ENCODE measurements at places on chromosomes 1 and 21.

DNA sequence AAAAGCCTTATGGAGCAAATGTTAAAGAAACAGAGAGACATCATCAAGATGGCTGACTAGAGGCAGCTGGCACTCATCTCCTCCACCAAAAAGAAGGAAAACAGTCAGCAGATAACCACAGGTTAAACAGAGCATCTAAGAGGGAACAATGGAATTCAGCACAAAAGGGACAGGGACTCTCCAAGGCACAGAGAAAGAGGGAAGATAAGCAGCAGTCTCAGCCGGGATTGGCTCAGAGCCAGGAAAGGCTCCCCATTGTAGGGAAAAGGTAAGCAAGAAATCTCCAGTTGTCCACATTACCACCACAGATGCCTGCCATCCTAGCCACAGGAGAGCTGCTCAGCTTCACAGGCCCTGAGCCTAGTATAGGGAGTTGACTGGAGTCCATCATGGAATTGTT, 605.5 kb downstream of the SMYD3 start:
- no peak for DNase-seq

DNA sequence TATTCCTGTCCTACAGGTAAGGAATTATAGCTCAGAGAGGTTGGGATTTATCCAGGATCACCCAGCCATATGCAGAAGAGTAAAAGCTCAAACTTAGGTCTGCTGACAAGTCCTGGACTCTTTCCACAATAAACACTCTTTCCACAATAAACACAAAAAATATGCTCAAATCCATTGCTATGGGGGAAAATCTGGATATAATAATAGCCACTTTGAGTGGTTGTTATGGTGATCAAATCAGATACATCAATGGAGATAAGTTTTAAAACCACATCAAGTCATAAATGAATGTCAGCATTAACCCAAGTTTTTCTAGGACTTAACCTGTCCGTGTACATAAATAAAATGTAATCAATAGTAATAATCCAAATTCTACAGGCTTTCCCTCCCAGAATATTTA, 22.3 kb upstream of the TTF2 start:
- DNase-seq, result no peak

GRCh38 chr1:14968251-14968851, 185.2 kb upstream of the TMEM51 start:
- DNase-seq, result peak; percentile 86

DNA sequence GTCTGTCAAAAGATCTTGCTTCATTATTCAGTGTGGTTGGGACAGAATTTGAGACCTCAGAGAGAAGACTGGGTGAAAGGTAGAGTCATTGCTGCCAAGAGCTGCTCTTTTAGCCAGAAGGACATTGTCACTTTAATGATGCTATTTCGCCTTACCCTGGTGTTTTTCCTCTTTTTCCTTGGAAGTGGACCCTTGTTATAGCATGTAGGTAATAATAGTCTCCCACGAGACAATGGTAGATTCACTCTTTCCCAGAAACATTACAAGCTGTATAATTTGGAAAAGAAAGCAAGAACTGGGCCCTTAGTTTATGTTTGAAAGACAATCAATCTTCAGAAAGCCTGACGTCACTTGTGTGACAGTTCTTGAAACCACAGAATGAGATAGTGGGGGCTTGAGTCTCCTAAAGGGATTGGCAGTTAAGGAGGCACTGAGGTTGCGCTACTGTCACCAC, 3.8 kb downstream of the SERTAD4 start:
- peak; percentile 58 for DNase-seq

- DNase-seq, result no peak
These were observed 42.5 kb downstream of the TP53BP2 start for GRCh38 chr1:223803211-223803610.

DNA sequence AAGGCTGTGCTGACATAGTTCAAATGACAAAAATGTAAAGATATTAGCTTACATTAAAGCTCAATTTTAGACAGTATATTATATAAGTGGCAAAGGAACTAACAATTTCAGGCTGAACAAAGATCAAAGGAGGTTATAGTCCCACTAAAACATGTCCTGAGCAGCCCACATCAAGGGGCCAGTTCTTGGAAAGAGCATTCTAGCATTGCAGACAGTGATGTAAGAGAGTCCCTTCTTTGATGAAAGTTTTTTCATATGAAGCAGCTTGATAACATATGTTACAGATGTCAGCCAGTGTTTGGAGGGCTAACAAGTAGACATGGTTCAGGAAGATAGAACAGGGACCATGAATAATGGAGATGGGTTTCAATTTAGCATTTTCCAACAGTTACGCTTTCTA, 301.7 kb downstream of the NTNG1 start:
- DNase-seq, result no peak

- no peak for DNase-seq
These were observed 70.7 kb upstream of the MUTYH start for GRCh38 chr1:45410850-45411509.

GRCh38 chr1:162691999-162692575, 59.8 kb downstream of the DDR2 start:
- DNase-seq, result no peak

DNA sequence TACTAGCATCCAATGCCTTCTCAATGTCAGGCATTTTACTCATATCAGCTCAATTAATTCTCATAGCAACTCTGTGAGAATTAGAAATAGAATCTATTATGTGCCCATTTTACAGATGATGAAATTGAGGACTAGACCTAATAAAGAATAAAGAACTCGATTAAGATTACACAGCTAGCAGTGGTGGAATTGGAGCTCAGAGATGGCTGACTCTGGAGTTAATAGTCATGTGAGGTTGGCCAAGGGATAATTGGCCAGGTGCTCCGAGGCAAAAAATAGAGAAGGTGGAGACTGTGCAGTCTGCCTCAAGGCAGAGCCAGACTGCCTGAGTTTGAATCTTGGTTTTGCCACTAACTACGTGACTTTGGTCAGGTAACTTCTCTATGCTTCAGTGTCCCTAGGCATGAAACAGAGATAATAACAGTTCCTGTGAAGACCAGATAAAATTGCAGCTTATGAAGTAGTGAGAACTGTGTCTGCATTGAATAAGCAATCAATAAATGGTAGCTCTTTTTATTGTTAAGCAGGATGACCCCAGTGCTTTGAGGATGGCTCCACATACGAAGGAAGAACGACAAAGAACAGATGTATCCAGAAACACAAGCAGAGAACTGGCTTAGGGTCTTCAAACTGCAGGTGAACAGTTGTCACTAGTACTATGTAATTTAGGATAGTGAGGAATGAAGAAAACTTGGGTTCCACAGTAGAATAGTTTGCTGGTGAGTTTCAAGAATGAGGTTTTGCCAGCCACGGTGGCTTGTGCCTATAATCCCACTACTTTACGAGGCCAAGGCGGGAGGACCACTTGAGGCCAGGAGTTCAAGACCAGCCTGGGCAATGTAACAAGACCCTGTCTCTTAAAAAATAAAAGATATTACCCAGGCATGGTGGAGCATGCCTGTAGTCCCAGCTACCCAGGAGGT, 6.9 kb upstream of the CCSAP start:
- DNase-seq, result no peak

DNA sequence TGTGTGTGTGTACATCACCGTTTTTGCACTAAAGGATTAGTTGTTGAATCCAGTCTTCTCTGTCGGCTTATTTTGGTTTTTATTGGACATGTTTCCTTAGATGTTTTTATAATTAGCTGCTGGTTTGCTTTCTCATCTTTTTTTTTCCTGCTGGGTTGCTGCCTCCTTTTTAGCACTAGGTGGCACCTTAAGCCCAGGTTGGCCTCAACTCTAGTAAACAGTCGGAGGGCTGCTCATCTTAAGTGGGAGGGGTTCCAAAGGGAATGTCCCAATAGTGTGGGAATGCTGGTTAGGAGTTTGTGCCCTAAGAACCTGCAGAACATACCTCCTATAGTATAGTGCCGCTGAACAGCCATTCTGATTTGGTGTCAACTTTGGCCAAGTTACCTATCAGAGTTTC, 570.1 kb upstream of the CXADR start:
- peak; percentile 6 for DNase-seq

GRCh38 chr1:85244271-85245061, 15.0 kb downstream of the C1orf52 start:
- DNase-seq, result peak; percentile 91

GRCh38 chr1:14280909-14281308, 317.6 kb upstream of the KAZN start:
- no peak for DNase-seq

DNA sequence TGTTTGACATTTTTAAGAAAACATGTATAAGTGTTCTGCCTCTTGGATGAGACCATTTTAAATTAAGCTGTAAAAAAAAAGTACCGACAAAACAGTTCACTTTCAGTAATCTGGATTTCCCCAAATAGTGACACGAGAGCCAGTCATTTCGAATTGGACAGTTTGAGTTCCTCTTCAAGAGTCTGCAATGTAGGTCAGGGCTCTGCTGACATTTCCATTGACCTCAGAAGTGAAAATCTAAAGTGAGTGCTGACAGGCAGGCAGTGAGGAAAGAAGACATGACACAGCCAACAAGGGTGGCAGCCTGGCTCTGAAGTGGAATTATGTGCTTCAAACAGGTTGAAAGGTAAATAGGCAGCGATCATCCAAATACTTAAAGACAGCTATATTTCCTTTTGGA, at the start of gene IL23R:
Gene IL23R (plus strand): TSS at position 259 of the 400 bp plus-strand sequence. CDS start 1,667 bp downstream, outside the sequence.
- no peak for DNase-seq

DNA sequence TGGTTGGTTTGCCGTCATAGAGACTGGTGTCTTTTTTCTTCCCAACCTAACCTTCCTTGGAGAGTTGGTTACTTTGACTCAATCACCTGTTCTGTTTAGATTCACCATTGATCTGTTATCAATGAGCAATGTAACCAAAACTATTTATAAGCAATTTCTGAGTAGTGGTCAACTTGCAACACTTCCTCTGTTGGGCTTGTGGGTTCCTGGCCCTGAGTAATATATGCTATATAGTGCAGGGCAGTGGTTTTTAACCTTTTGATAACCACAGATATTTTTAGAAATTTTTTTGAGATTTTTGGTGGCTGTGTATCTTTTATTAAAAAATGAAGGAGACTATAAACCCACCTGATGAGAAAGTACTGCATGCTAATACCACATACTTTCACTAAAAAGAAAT, 9.4 kb upstream of the XCL1 start:
- no peak for DNase-seq

DNA sequence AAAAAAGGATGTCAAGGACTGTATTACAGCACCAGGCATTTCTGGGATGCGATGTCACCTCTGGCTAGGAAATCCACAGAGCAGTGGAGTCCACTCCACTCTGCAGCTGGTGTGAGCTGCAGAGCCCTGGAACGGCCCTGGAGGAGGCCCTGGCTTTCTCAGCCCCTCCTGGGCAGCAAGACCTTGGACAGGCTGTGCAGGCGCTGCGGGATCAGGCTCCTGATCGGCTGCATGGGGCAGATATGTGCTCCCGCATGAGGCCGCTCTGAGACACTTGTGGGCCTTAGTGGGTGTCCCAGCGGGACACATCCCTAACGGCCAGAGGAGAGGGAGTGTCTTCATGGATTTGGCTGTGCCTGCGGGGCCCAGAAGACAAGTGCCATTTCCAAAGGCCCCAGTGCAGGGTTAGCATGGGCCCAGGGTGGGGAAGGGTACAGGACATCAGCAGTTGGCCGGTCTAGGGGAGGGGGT, 6.2 kb downstream of the DNMT3L start:
- DNase-seq, result peak; percentile 9

DNA sequence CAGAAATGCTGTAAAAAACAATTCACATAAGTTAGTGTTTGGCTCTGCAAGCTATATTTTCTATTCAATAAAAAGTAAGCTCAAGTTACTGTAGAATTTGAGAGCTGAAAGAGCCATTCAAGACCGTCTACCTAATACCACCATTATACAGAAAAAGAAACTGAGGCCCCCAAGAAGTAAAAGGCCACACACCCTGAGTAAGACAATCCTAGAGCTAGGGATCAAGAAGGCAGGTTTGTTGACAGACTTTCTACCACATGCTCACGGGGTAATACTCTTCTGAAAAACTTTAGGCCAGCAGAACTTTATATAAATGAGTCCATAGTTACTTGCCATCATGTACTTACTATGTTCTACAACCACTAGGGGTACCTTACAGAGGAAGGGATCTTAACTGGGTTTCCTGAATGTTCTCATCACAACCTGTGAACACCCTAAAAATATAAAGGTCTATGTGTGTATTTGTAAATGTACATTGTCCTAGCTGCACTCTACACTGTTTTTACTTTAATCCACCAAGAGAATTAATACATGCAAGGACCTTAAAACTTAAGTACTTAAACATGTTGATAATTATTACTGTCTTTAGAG, 2.7 kb downstream of the PSMG1 start:
- DNase-seq, result no peak

GRCh38 chr1:35708441-35708921, 10.2 kb downstream of the C1orf216 start:
- peak; percentile 9 for DNase-seq

DNA sequence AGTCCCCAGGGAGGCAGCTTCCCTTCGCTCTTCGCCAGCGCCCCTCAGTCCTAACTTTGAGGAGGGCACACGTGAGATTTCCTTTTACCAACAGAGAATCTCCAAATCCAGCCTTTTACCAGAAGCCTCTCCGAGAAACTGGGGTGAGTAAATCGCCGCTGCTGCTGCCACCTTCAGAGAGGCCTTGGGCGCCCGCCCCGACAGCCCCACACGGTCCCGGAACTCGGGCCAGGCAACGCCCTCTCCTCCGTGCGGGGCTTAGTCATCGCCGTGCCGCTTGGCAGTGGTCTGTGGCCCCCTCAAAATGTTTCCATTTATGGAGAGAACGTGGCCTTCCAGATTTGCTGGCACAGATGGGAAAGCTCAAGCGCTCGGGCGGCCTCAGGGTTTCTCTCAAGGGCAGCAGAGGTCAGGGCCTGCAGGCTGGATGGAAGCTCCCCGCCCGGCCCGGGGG, 41.4 kb upstream of the COL6A2 start:
- DNase-seq, result peak; percentile 92

DNA sequence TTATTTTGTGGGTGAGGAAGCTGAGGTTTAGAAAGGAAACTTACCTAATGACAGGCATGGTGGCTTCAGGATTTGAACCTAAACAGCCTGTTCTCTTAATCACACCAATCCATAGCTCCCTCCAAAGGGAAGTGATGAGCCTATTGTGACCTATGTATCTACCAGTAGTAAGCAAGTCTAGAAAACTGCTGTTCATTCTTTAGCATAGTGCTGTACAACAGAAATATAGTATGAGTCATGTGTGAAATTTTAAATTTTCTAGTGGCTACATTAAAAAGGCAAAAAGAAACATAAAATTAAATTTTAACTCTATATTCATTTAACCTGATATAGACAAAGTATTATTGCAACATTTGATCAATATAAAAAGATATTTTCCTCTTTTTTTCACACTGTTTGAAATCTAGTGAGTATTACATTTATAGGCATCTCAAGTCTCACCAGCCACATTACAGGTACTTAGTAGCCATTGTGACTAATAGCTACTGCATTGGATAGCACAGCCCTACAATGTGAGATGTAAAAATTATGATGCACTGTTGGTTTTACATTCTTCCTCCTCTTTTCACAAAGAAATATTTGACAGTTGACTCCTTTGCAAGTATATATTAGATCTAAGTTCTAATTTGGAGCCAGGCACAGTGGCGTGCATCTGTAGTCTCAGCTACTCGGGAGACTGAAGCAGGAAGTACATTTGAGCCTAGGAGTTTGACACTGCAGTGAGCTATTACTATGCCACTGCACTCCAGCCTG, 16.6 kb downstream of the IPO9 start:
- DNase-seq, result peak; percentile 57

GRCh38 chr1:178870944-178871343, at the start of gene ANGPTL1:
ANGPTL1 (minus strand) TSS chr1:178871077; CDS start chr1:178865776, 5,301 bp downstream.
- peak; percentile 45 for DNase-seq

- DNase-seq, result no peak
These were observed 123.8 kb upstream of the TMEM51 start for GRCh38 chr1:15029786-15030185.
